ENCODE measurements at places on chromosomes 3 and 15.

- no peaks in the 10 kb centered on the region for H3K36me3 ChIP-seq
Measured at GRCh38 chr3:48501196-48501595, 2.8 kb downstream of the SHISA5 start.

DNA sequence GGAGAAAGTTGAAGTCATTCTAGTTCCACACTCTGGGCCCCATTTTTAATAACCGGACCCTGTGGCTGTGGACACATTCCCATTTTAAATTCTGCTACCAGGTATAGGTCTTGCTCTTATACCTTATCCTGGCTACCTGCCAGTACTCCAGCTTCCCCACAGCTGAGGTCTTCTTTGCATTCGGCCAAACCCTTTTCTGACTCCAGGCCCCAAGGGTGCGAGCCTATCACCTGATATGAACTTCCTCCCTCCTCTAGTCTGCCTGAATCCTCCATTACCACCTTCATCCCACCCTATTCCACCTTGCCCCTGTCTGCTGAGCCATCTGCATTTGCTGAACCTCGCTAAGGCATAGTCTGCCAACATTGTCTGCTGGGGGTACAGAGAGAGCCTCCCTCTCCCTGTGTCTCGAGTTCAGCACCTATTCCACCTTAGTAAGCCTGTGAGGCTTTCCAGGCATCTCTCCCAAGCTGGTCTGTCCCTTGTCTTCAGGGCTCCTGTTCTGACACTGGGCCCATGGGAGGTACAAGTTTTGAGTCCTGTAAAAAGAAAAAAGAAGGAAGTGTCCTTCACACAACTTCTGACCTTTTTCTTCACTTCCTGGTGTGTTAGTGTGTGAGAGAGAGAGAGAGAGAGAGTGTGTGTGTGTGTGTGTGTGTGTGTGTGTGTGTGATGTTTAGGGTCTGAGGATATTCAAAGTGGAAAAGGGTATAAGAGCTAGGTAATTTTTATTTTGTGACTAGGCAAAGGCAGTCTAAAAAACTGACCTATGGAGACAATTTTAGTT, 27.0 kb downstream of the PDE8A start:
- no peaks in the 10 kb centered on the region for H3K36me3 ChIP-seq
- H3K27ac ChIP-seq: no peak overlapping the region
- H3K27me3 ChIP-seq: no peaks in the 10 kb centered on the region
- H3K4me1 ChIP-seq: peaks cover 53% of the 10 kb centered on the region

DNA sequence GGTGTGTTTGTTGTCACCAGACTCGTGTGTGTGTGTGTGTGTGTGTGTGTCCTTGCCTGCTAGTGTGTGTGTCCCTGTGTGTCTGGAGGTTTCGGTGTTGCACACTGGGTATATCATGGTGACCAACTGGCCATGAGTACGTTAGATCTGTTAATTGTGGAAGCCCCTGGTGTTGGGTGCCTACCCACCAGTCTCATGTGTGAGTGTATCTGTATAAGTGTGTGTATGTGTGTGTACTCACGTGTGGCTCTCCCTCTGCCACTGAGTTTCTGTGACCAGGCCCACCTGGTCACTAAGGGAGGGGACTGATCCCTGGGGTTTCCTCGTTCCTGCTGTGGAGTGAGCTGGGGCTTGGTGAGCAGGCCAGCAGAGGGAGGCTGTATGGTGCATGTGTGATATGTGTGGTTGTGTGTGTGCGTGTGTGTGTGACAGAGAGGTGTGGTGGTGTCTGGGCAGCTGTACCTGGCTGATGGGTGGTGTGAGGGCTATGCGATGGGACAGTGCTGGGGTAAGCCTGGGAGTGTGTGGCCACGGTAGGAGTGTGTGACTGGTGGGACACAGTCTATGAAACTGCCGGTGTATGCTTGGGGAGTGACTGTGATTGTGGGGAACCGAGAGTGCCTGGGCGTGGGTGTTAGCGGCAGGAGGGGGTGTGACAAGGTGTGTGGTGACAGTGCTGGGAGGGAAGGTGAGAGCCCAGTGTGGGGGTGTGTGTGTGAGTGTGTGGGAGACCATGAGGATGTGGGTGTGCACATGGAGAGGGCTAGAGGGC, 1.8 kb downstream of the PRKCD start:
- no peaks in the 10 kb centered on the region for H3K27me3 ChIP-seq
- H3K4me1 ChIP-seq: peaks cover 64% of the 10 kb centered on the region
- H3K27ac ChIP-seq: peak overlapping the region; percentile 82
- DNase-seq: peak; percentile 80

DNA sequence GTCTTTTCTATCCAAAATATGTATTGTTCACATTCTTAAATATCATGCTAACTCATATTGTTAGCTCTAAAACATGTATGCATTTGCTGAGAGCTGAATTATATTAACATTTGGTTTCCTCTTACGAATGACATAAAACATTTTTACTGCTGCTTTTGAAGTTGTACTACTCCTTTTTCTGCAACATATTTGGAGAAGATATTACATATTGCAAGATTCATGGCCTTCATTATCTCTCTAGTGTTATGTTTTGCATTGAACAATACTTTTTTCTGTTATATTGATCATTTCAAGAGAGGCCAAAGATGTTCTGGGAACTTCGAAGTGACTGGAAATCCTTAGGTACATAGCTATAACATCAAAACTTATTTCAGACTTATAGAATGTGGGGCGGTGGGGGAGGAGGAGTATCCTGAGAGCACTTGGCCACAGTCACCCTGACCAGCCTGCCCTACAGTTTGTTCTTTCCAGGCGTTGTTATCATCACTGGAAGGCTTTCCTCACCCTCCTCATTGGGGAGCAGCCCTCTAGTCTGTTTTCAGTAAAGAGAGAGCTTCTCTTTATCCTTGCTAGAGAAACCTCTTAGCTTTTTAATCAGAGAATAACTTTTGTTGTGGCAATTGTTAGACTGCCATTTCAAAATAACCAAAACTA, 868.6 kb downstream of the OTOL1 start:
- H3K27me3 ChIP-seq: no peaks in the 10 kb centered on the region
- H3K4me1 ChIP-seq: no peaks in the 10 kb centered on the region
- no peak for DNase-seq
- H3K4me3 ChIP-seq: no peak overlapping the region

GRCh38 chr3:126287171-126287535, 70.1 kb downstream of the KLF15 start:
- peaks cover 27% of the 10 kb centered on the region for H3K27me3 ChIP-seq
- peaks cover 7% of the 10 kb centered on the region for H3K4me1 ChIP-seq
- no peak overlapping the region for H3K27ac ChIP-seq

GRCh38 chr3:36954452-36955134, 9.7 kb upstream of the TRANK1 start:
- DNase-seq: no peak
- no peak overlapping the region for H3K4me3 ChIP-seq
- no peaks in the 10 kb centered on the region for H3K27me3 ChIP-seq
- H3K27ac ChIP-seq: no peak overlapping the region
- peaks cover 4% of the 10 kb centered on the region for H3K4me1 ChIP-seq

DNA sequence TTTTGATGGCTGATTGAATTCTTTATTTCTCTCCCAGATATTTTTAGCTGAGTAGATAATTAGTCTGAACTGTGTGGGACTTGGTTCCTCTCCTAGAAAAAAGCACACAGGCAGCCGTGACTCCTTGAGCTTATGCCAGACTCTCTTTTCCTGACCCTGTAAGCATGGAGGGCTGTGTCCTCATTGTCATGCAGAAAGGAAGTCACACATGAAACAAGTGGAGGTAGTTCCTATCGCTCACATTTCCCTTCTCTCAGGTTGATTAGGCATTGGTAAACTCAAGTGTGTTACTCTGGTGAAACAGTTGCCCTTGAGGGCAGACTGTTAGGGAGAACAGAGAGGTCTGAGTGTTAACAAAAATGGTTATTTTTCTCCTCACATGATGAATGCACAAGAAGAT, 6.3 kb upstream of the RTP4 start:
- DNase-seq: no peak
- no peaks in the 10 kb centered on the region for H3K27me3 ChIP-seq
- H3K4me3 ChIP-seq: no peak overlapping the region
- H3K27ac ChIP-seq: no peak overlapping the region
- H3K36me3 ChIP-seq: no peaks in the 10 kb centered on the region

GRCh38 chr3:129576514-129577352, 29.7 kb downstream of the PLXND1 start:
- H3K4me1 ChIP-seq: peaks cover 50% of the 10 kb centered on the region
- DNase-seq: peak; percentile 85
- H3K4me3 ChIP-seq: no peak overlapping the region
- no peaks in the 10 kb centered on the region for H3K36me3 ChIP-seq

DNA sequence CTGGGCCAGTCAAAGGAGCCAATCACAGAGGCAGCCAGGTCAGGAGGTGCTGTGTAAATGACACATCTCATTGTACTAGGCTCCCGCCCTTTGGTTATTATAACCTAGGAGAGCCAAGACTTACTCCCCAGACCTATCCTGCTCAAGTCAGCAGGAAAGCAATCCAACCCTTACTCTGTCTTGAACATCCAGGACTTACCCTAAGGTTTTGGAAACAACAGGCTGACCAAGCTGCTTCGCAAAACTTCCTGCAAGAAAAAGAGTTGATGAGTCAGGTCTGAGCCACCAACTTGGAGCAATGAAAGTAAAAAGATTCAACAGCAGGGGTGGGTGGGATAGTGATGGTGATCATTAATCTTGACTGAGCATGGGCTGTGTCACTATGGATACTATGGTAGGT, 144.4 kb downstream of the MYLK start:
- H3K27ac ChIP-seq: no peak overlapping the region
- no peak for DNase-seq
- no peaks in the 10 kb centered on the region for H3K27me3 ChIP-seq
- H3K4me1 ChIP-seq: no peaks in the 10 kb centered on the region
- no peaks in the 10 kb centered on the region for H3K36me3 ChIP-seq

GRCh38 chr15:39181056-39181747, 399.7 kb upstream of the THBS1 start:
- no peaks in the 10 kb centered on the region for H3K36me3 ChIP-seq
- no peaks in the 10 kb centered on the region for H3K4me1 ChIP-seq
- DNase-seq: no peak
- no peak overlapping the region for H3K27ac ChIP-seq
- H3K27me3 ChIP-seq: no peaks in the 10 kb centered on the region

GRCh38 chr3:17077606-17078005, 192.9 kb downstream of the PLCL2 start:
- no peak overlapping the region for H3K27ac ChIP-seq
- H3K4me1 ChIP-seq: no peaks in the 10 kb centered on the region
- H3K4me3 ChIP-seq: no peak overlapping the region
- DNase-seq: no peak
- no peaks in the 10 kb centered on the region for H3K27me3 ChIP-seq
- H3K36me3 ChIP-seq: peaks cover 20% of the 10 kb centered on the region

All from B cell (primary cell).